ENCODE measurements at places on chromosomes 3 and 15.

- DNase-seq = no peak
Measured at GRCh38 chr15:49096090-49096750, 50.0 kb upstream of the SECISBP2L start.

DNA sequence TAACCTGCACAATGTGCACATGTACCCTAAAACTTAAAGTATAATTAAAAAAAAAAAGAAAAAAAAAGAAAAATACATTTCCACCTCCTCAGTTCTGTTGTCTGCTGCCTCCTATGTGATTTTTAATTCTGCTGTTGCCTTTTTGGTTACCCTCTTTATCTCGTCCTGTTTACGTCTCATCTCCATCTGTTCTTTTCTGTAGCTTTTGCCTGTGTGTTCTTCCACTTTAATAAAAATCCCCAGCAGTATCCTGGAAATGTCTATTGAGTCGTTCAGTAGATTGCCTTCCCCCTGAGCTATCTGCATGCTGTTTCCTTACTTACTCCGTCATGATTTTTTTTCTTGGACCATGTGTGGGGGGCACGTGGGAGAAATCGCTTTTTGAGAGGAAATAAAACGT is 302.5 kb downstream of the FEZF2 start:
- peak; percentile 73 for DNase-seq

DNA sequence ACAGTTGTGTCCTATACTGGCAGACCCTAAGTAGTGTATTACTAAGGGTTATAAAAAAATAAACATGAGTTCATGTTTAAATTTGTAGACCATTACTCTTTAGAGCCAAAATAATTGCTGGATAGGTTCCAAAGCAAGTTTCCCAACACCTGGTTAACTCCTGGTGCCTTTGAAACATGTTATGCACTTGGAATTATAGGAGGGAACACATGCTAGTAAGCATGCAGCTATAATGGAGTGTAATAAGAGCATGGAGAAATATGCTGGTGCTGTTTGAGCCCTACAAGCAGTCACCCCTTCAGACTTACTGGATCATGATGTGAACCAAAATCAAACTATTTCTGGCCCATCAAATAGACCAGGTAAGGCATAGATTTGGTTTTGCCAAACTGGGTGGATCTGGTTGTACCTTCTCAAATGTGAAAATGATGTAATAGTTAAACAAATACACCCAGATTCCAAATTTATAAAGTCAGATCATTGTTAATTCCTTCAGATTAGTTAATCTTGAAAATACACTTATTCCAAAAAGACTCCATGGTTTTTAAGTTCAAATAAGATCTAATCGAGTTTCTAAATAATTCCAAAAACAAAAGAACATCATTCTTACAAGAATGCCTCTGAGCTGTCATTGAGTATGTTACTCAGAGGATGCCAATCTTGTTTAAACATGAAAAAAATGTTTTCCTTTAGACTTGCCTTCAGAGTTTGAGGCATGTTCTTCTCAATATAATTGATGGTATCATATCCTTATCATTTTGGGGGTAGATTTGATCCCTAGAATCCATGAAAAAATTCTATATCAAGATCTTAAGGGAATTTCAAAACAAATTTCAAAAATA is 69.3 kb downstream of the LRRC28 start:
- no peak for DNase-seq

GRCh38 chr15:77939851-77940250 is 137.7 kb downstream of the TBC1D2B start:
- no peak for DNase-seq

DNA sequence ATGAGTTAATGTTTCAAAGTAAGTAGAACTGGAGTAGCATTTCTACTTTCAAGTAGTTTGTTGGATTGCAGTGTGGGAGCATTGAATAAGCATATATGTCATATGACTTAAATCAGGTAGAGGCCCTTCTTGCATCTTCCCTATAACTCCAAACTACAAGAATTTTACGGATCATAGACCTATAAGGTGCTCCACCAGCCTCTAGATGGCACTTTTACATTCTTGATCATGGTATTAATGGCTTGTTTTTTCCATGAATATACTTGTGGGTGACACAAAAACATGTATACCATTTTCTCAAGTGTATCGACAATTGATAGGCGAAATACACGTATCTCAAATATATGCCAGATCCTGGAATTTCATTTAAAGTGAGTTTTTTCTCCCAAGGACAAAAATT is 311.1 kb downstream of the ZPLD1 start:
- no peak for DNase-seq

GRCh38 chr15:26724381-26725150 is 48.3 kb downstream of the GABRB3 start:
- DNase-seq = no peak

All from cerebellar cortex (tissue), 1 donor.